Activated CD4-positive, alpha-beta memory T cell treated with anti-CD3 and anti-CD28 coated beads, Interleukin-2, amount 10 ng/mL, durations not matched to agents 7 days and 5 days (primary cell): ENCODE measurements at places on chromosomes 5 and 9.

DNA sequence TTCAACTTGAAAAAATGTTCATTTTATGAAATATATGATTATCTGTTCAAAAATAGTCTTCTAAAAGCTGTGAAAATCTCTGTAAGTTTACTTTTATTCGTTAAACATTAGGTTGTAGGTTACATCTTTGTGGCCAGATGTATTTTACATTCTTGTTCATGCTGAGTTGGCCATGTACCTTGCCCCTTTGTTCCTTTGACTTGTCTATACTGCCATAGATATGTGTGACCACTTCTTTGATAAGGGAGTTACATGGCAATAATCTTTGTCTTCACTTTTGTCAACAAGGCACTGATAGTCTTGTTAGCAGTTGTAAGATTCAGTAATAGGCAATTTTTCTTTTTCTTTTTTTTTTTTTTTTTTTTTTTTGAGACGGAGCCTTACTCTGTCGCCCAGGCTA lies 15.9 kb downstream of the SEC24A start:
- no peaks in the 10 kb centered on the region for H3K27me3 ChIP-seq
- DNase-seq, result no peak
- H3K27ac ChIP-seq, result no peak overlapping the region

- peaks cover 48% of the 10 kb centered on the region for H3K27me3 ChIP-seq
- H3K27ac ChIP-seq, result no peak overlapping the region
- no peak for DNase-seq
- no peak overlapping the region for H3K4me3 ChIP-seq
- H3K4me1 ChIP-seq, result no peaks in the 10 kb centered on the region
- H3K36me3 ChIP-seq, result no peaks in the 10 kb centered on the region
These were observed 8.5 kb downstream of the AFAP1L1 start for GRCh38 chr5:149280124-149280523.

DNA sequence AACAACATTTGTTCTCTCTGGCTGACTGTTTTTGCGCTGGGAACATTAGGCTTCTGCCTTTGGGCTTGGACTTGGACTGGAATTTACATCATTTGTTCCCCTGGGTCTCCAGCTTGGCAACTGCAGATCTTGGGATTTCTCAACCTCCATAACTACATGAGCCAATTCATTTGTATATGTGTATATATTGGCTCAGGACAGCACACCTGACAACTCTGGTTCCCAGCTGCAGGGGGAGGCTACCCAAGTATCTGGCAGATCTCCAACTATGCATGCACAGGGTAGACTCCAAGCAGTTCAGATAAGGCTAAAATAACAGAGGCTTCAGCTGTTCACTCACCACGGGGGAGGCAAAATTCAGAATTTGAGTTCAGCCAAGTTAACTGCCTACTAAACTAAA lies 31.6 kb upstream of the F2RL1 start:
- H3K4me3 ChIP-seq, result no peak overlapping the region
- H3K36me3 ChIP-seq, result peaks cover 3% of the 10 kb centered on the region
- no peak for DNase-seq
- no peak overlapping the region for H3K27ac ChIP-seq
- peaks cover 22% of the 10 kb centered on the region for H3K4me1 ChIP-seq

DNA sequence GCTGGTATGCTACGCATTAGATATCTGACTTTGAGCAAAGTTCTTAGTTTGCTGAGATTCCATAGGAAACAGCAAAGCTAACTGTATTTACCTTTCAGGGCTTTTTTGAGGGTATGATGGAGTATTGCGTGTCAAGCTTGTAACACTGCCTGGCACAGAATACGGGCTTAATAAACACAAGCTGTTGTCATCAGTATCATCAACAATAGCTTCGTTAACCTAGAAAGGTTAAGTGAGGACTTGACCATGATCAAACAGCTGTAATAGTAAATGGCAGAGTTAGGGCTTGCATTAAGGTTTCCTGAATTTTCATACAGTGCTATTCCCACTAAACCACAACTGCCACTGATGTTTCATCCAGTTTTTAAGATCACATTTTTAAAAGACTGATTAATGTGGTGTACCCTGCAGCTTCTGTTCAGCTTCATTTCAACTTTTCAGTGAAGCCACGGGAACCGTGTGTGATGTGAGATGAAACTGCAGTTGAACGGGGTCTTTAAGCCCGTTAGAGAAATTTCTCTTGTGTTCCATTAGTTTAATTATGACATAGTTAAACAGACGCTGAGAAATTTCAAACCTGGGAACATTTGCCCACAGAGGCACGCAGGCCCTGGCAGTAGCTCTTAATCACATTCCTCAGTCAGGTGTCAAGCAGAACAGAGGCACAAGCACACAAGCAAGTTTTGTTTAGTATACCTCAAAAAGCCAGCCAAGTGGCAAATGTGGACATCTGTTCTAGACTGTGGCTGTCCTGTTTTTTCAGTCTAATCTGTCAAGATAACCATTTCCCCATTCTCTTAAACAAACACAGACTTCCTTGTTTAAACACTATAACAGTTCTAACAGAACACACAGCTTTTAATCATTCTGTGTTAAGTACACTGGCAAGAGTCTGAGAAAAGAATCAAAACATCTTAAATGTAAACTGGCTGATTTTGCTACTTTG lies 147.1 kb downstream of the ZNF608 start:
- H3K27ac ChIP-seq, result no peak overlapping the region
- H3K27me3 ChIP-seq, result no peaks in the 10 kb centered on the region
- no peak overlapping the region for H3K4me3 ChIP-seq
- no peak for DNase-seq
- H3K36me3 ChIP-seq, result no peaks in the 10 kb centered on the region
- H3K4me1 ChIP-seq, result no peaks in the 10 kb centered on the region

DNA sequence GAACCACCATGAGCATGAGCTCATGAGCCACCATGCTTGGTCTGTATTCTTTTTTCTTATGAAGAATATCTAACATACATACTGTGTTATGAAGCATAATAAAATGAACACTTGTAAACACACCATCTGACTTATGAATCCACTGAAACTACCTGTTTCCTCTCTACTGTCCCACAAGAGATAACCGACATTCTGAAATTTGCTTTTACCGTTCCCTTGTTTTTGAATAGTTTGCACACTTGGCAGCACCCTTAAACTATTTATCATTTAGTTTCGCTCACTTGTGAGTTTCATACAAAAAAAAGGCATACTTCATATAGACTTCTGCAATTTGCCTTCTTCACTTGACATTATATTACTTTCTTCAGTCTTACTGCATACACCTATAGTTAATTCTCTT lies 8.9 kb downstream of the LARS1 start:
- H3K36me3 ChIP-seq, result peaks cover 39% of the 10 kb centered on the region
- H3K4me1 ChIP-seq, result peaks cover 19% of the 10 kb centered on the region
- H3K4me3 ChIP-seq, result peak overlapping the region; percentile 21
- peak overlapping the region; percentile 85 for H3K27ac ChIP-seq
- DNase-seq, result no peak

GRCh38 chr9:87684627-87685219 lies 41.2 kb upstream of the CTSL start:
- DNase-seq, result no peak
- H3K4me1 ChIP-seq, result peaks cover 20% of the 10 kb centered on the region
- H3K36me3 ChIP-seq, result no peaks in the 10 kb centered on the region
- no peak overlapping the region for H3K4me3 ChIP-seq
- H3K27ac ChIP-seq, result no peak overlapping the region

DNA sequence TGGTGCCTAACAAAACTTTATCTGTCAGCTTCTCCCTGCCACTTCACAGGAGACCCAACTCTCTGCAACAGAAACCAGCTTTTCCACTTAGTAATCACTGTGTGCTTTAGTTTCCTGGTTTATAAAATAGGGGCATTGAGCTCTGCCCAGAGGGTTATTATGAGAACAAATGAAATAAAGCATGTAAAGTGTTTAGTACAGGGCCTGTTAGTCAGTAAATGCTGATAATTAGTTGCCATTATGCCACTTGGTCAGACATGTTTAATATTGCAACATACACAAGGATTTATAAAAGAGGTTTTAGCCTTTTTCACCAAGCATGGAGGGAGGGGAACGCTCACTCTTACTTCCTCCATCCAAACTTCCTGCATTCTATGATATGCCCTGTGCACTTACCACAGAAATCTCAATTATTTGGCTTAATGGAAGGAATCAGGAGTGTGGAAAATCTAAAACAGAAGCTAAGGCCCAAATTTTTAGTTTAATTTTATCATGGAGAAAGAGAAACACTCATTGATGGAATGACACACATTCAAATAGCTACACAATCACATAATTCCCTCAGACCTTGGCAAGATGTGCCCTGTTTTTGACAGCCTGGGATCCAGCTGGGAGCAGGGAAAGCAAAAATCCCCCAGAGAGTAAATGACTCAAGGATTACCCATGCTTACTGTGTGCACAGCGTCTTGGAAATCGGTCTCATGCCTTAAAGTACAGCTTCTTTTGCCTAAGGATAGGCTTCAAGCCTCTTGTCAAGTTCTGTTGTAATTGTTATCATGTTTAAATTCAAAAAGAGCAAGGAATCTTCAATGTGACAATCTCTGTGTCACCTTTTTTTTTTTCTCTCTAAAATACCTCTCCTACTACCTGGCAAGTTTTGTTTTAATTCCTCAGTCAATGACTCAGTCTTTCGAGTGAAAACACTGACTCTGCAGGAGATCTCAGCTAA lies 34.0 kb downstream of the ZNF474 start:
- no peak overlapping the region for H3K4me3 ChIP-seq
- H3K27me3 ChIP-seq, result no peaks in the 10 kb centered on the region
- no peak overlapping the region for H3K27ac ChIP-seq
- H3K4me1 ChIP-seq, result no peaks in the 10 kb centered on the region
- no peaks in the 10 kb centered on the region for H3K36me3 ChIP-seq
- DNase-seq, result no peak

GRCh38 chr5:65822710-65823109 lies 100.7 kb downstream of the NLN start:
- peaks cover 26% of the 10 kb centered on the region for H3K4me1 ChIP-seq
- H3K4me3 ChIP-seq, result no peak overlapping the region
- no peak overlapping the region for H3K27ac ChIP-seq
- no peak for DNase-seq
- H3K27me3 ChIP-seq, result no peaks in the 10 kb centered on the region

DNA sequence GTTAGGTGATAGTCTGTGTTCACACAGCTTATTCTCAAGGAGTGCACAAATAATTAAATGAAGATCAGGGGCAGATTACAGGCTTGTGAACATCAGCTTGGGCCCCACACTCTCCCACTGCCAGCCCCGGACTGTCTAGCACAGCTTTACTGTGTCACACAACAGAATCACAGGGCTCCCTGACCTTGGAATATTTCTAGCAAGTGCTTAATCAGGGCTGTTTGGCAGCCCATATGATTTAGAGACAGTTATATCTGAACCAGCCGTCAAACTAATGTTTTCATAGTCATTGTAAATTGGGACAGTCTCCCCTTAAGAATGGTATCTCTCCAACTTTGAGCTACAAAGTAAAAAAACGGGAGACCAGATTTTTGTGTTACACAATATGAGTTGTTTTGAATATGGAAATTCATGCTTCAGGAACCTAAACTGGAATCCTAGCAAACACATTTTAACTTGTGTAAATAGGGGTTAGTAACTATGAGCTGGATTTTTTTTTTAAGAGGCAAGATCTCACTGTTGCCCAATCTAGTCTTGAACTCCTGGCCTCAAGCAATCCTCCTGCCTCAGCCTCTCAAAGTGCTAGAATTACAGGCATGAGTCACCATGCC lies 517.6 kb downstream of the BNC2 start:
- H3K4me1 ChIP-seq, result no peaks in the 10 kb centered on the region
- no peak for DNase-seq
- H3K36me3 ChIP-seq, result no peaks in the 10 kb centered on the region
- no peak overlapping the region for H3K4me3 ChIP-seq
- no peak overlapping the region for H3K27ac ChIP-seq

GRCh38 chr5:96896276-96896675 lies 20.0 kb downstream of the ERAP2 start:
- H3K4me3 ChIP-seq, result peak overlapping the region; percentile 67
- peaks cover 44% of the 10 kb centered on the region for H3K4me1 ChIP-seq
- no peaks in the 10 kb centered on the region for H3K27me3 ChIP-seq
- H3K36me3 ChIP-seq, result peaks cover 79% of the 10 kb centered on the region
- DNase-seq, result peak; percentile 32
- peak overlapping the region; percentile 87 for H3K27ac ChIP-seq

- peak overlapping the region; percentile 98 for H3K4me3 ChIP-seq
- peaks cover 51% of the 10 kb centered on the region for H3K4me1 ChIP-seq
- H3K36me3 ChIP-seq, result peaks cover 16% of the 10 kb centered on the region
- peak overlapping the region; percentile 100 for H3K27ac ChIP-seq
- peaks cover 14% of the 10 kb centered on the region for H3K27me3 ChIP-seq
These were observed 647 bp downstream of the SMARCA2 start for GRCh38 chr9:2015581-2016407.

DNA sequence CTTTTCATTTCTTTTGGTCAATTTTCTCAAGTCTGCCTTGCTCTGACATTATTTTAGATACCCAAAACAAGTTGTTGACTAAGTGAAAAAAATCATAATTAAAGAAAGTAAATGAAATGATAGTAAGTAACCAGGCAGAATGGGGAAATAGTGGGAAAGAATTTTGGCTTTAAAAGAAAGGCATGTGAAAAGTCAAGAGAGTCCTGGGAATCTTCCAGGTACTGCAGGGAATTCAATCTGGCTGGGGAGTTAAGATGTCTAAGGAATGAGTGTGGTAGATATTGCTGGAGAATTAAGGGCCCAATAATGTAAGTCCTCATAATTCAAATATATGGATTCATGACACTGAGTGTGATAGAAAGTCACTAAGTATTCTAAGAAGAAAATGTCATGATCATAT lies 123.1 kb upstream of the PAPPA start:
- H3K27me3 ChIP-seq, result no peaks in the 10 kb centered on the region
- H3K4me3 ChIP-seq, result no peak overlapping the region
- H3K4me1 ChIP-seq, result no peaks in the 10 kb centered on the region
- DNase-seq, result no peak
- H3K36me3 ChIP-seq, result no peaks in the 10 kb centered on the region

DNA sequence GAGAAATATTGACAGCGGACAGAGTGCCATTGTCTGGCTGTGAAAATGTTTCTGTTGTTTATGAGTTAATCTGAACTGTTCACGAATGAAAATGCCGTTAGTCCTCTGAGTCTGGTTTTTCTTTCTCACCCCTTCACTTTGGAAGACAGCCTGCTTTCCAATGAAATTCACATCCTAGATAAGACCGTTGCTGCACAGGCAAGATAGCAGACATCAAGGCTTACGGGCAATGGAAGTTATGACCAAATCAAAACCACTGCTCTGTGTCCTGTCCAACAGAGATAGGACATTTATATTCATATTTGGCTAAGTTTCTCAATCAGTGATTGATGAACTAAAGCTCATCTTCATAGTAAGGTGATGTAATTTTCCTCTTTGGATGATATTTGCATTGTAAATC lies 180.0 kb upstream of the DMAC1 start:
- H3K4me3 ChIP-seq, result no peak overlapping the region
- H3K36me3 ChIP-seq, result peaks cover 3% of the 10 kb centered on the region
- no peak for DNase-seq
- peaks cover 71% of the 10 kb centered on the region for H3K4me1 ChIP-seq
- H3K27ac ChIP-seq, result no peak overlapping the region

- no peaks in the 10 kb centered on the region for H3K27me3 ChIP-seq
- H3K4me1 ChIP-seq, result peaks cover 17% of the 10 kb centered on the region
- DNase-seq, result no peak
- H3K36me3 ChIP-seq, result no peaks in the 10 kb centered on the region
These were observed 40.9 kb downstream of the SEC61B start for GRCh38 chr9:99262949-99263418.
